WTC11 (cell line): ENCODE measurements at places on chromosomes 3 and 15. TPM values are rescaled to one million over a fixed set of nuclear protein-coding genes. Genes with fewer than 3 reads are reported as not detected.

DNA sequence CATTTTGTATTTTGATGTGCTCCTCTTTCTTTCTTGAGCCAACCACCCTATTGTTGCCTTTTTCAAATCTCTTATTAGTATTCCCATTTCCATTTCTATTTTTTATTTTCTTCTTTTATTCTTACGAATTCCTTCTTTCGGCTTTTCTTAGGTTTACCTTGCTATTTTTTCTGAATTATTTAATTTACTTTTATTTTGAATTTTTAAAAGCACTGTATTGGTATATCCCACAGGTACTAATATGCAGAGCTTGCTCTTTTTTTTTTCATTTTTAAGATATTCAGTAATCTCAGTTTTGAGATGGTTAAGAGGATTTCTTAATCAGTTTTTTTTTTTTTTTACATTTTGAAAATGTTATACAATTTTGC lies 18.4 kb upstream of the MCF2L2 start:
- H3K27me3 ChIP-seq, result no peaks in the 10 kb centered on the region
- H3K4me1 ChIP-seq, result peaks cover 17% of the 10 kb centered on the region

GRCh38 chr3:103085465-103085864 lies 650.6 kb downstream of the ZPLD1 start:
- DNase-seq, result no peak
- H3K4me1 ChIP-seq, result no peaks in the 10 kb centered on the region

- no peak for DNase-seq
- peaks cover 45% of the 10 kb centered on the region for H3K4me1 ChIP-seq
- peak overlapping the region; percentile 25; the same call in 1 of the 2 replicates for H3K27ac ChIP-seq
Measured at GRCh38 chr3:37902674-37903073, 41.0 kb downstream of the CTDSPL start.

Gene SST
- 0.32 to 0.70 TPM in 2 of 3 replicates, not detected in the other for total RNA-seq

- no peak overlapping the region for H3K4me3 ChIP-seq
- no peak overlapping the region for H3K27ac ChIP-seq
- peaks cover 15% of the 10 kb centered on the region for H3K4me1 ChIP-seq
- DNase-seq, result no peak
Measured at GRCh38 chr3:86826292-86826691, 164.7 kb downstream of the VGLL3 start.

GRCh38 chr3:65963787-65964677 lies 74.7 kb downstream of the MAGI1 start:
- no peaks in the 10 kb centered on the region for H3K36me3 ChIP-seq
- no peak for DNase-seq
- H3K27me3 ChIP-seq, result no peaks in the 10 kb centered on the region
- peak overlapping the region; percentile 21; the same call in 1 of the 2 replicates for H3K27ac ChIP-seq
- H3K4me3 ChIP-seq, result no peak overlapping the region

- no peak overlapping the region for H3K27ac ChIP-seq
- peaks cover 6% of the 10 kb centered on the region for H3K4me1 ChIP-seq
- H3K27me3 ChIP-seq, result peaks cover 3% of the 10 kb centered on the region; the same call in 1 of the 2 replicates
- H3K4me3 ChIP-seq, result no peak overlapping the region
Measured at GRCh38 chr3:40717471-40717870, 192.7 kb downstream of the ZNF621 start.

GRCh38 chr3:23805210-23805632 lies 534 bp upstream of the UBE2E1 start:
- peak overlapping the region; percentile 90 for H3K4me3 ChIP-seq
- peak overlapping the region; percentile 88 for H3K27ac ChIP-seq
- H3K4me1 ChIP-seq, result peaks cover 47% of the 10 kb centered on the region
- H3K36me3 ChIP-seq, result peaks cover 17% of the 10 kb centered on the region

DNA sequence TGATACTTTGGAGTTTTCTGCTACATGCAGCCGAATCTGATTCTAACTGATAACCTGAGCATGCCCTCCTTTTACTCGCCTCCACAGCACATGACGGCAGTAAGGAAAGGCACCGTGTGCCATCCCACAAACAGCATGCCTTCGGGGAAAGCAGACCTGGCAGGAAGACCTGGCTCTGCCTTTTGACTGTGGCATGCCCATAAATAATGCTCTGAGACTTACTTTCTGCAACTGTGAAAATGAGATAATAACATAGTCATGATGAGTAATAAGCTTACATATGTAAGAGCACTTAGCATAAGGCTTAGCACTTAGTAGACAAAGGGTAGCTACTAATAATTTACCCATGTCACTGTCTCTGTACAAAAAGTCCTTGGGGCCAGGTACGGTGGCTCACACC lies 32.9 kb downstream of the MTHFS start:
- H3K4me3 ChIP-seq, result no peak overlapping the region
- no peak for DNase-seq
- H3K36me3 ChIP-seq, result peaks cover 7% of the 10 kb centered on the region; the same call in 1 of the 2 replicates
- H3K27ac ChIP-seq, result no peak overlapping the region
- H3K27me3 ChIP-seq, result no peaks in the 10 kb centered on the region

Gene DUOXA2
- 0.11 TPM in 1 of 3 replicates, not detected in the others for total RNA-seq

- no peak overlapping the region for H3K4me3 ChIP-seq
- H3K27me3 ChIP-seq, result no peaks in the 10 kb centered on the region
- peaks cover 14% of the 10 kb centered on the region for H3K4me1 ChIP-seq
- no peak overlapping the region for H3K27ac ChIP-seq
- H3K36me3 ChIP-seq, result no peaks in the 10 kb centered on the region
- peak; percentile 22 for DNase-seq
Measured at GRCh38 chr3:151838574-151839312, 24.8 kb downstream of the AADAC start.

DNA sequence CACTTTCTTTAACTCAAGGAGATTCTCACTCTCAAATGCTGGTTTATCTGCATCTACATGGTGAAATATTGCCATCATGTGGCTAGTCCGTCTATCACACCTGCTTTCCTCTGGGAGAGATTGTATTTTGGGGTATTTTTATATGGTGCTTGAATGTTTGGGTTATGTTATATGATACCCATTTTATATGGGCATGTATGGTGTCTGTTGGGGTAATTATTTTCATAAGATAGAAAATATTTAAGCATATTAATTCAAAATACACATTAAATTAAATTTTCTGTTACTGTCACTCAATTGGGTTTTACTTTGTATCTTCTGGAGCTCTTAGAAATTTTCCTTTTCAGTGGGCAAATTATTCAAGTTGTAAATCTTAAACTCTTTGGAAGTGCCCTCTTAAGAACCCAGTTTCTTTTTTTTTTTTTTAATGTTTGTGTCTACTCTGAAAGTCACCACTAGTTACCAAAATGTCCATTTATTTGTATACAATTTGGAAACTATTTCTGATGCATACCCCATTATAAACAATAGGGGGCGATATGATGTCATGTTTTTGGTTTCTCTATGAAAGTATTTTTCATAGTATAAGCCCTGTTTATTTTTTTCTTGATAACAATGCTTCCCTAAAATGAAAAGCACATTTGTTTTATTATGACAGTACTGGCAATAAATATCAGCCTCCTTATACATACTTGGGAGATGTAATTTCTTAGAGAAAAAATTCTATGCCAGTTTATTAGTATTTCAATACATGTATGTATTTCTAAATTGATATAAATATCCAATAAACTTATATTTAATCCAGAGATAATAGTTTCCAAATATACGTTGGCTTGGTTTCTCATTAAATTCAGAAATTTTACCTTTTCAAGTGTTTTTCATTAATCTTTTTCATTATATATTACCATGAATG lies 36.1 kb upstream of the PLSCR5 start:
- no peak for DNase-seq
- H3K4me3 ChIP-seq, result no peak overlapping the region
- no peaks in the 10 kb centered on the region for H3K36me3 ChIP-seq
- H3K4me1 ChIP-seq, result peaks cover 16% of the 10 kb centered on the region

GRCh38 chr3:194261581-194262063 lies 89.5 kb downstream of the CPN2 start:
- peaks cover 20% of the 10 kb centered on the region for H3K4me1 ChIP-seq
- no peak overlapping the region for H3K27ac ChIP-seq
- H3K4me3 ChIP-seq, result no peak overlapping the region
- DNase-seq, result no peak
- 0 out of 2 replicates have a peak, but pooled peaks cover 3% of the 10 kb centered on the region for H3K27me3 ChIP-seq
